ENCODE measurements at places on chromosomes 16 and 17. TPM values are rescaled to one million over a fixed set of nuclear protein-coding genes. Genes with fewer than 3 reads are reported as not detected.

DNA sequence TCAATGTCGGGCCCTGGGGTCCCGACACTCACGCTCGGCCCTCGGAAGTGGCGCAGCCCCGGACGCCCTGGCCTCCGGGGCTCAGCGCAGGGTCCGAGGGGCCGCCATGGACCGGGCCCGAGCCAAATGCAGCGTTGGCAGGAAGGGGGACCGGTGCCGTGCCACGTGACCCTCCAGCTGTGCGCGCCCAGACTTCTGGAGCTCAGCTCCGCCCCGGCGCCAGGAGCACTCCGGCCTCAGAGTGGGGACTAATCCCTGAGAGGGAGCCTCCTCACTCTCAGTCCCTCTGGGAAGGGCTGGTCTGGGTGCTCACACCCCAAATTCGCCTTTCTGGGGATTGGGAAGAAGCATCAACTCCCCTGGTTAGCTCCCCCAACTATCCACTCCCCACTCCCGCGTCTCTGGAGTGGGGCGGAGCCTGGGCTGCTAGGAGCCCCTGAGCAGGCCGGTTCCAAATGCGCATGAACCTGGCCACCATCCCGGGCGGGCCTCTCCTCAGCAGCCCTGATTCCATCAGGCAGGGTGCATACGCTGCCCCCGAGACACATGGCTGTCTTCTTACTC lies at the start of gene B3GNT9:
TSS of gene B3GNT9 (minus strand) at position 166 of the 564 bp plus-strand sequence. CDS start 513 bp downstream, outside the sequence.
- peak; percentile 91 for DNase-seq

DNA sequence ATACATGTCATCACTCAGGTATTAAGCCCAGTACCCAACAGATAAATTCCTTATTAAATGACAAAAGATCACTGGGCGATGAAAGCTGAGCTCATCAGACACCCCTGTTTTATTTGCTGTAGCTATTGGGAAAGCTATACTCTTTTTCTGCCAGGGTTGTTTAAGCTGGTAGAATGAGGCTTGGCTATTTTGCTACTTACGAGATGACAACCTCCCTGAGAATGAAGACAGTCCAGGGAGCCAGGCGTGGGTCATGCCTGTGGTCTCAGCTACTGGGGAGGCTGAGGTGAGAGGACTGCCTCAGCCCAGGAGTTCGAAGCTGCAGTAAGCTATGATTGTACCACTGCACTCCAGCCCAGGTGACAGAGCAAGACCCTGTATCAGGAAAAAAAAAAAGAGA lies 4.3 kb upstream of the SH2B1 start:
- no peak for DNase-seq

TBC1D28 gene
- 0.16 TPM for total RNA-seq

DNA sequence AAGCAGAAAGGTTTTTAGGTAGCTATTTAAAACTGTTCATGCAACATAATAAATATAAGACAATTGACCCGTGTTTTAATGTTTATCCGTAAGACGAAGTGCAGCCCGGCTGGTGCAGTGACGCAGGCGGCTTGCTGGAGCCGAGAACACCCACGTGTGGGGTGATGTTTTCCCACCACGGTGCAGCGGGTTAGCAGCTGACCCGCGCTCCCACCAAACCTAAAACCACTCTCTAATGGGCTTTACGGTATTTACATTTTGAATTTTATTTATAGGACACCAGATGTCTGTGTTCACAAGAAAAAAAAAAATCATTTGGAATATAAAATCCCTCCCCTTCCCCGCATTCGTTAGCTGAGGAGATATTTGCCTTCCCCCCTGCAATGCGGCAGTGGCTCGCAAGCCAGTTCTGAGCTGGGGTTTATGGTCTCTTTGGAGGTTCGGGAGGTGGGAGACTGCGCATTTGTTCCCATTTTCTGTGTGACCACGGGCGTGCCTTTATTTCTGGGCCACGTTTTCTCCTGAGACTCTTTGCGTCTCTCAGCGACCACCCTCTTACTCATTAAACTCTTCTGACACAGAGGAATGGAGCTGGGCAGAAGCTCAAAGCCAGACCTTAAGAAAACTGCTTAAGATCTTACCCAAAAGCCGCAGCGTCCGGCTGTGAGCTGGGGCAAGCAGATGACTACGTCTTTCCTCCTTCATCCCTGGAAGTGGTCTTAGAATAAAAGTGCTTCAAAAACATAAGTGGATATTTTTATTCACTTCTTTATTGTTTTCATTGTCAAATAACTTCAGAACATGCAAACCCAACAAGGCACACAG lies 301.1 kb downstream of the IRF8 start:
- peak; percentile 60 for DNase-seq

GRCh38 chr17:3691617-3692067 lies 4.3 kb downstream of the P2RX5 start:
- no peak for DNase-seq

GRCh38 chr17:67711916-67712315 lies 5.8 kb upstream of the NOL11 start:
- no peak for DNase-seq

TLCD1 gene
- total RNA-seq = 7.5 TPM

CCDC78 gene
- total RNA-seq = 5.0 TPM

FOXJ1 gene
- total RNA-seq = 0.23 TPM

All from SJCRH30 (cell line).